ENCODE measurements at places on chromosomes 16 and 17.

- DNase-seq, result no peak
Measured at GRCh38 chr16:9476744-9477143, 385.3 kb downstream of the HAPSTR1 start.

GRCh38 chr16:4385066-4385788 is 13.6 kb downstream of the VASN start:
- DNase-seq, result no peak

DNA sequence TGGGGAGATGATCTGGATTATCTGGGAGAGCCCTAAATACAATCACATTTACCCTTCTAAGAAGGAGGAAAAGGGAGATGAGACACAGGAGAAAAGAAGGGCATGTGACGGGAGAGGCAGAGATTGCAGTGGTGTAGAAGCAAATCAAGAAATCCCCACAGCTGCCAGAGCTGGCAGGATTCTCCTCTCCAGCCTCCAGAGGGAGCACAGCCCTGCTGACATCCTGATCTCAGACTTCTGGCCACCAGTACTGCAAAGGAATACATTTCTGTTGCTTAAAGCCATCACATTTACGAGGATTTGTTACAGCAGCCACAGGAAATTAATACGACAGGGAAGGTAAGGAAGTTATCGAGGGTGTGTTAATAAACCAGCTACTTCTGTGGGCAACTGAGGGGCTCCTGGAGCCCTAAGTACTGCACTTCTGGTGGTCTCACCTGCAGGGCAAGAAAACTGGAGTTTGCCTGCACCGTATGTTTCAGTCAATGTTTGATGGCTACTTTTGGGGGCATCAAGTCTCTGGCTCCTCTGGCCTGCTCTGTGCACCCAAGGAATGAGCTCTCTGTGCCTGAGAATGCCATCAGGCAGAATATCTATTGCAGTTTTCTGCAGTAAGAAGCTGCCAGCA is 22.9 kb upstream of the CDH13 start:
- peak; percentile 49 for DNase-seq

- DNase-seq, result peak; percentile 25
Measured at GRCh38 chr17:74417178-74418045, 14.5 kb upstream of the GPRC5C start.

DNA sequence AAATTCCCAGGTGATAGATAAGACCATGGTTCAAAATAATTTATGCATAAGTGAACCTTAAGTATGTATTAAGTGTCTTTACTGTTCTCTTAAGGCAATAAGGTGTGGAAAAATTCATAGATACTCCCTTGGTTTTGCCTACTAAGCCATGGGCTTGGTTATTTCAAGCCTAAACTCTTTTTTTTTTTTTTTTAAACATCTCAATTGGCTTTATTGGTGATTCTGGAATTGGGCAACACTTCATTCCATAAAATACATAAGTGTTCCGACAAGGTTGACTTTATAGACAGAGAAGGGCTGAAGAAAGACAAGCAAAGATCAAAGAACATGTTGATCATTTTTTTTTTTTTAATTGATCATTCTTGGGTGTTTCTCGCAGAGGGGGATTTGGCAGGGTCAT is 73.5 kb downstream of the ESRP2 start:
- DNase-seq, result no peak

GRCh38 chr16:2852731-2853507 is 5.1 kb downstream of the PRSS22 start:
- DNase-seq, result no peak

DNA sequence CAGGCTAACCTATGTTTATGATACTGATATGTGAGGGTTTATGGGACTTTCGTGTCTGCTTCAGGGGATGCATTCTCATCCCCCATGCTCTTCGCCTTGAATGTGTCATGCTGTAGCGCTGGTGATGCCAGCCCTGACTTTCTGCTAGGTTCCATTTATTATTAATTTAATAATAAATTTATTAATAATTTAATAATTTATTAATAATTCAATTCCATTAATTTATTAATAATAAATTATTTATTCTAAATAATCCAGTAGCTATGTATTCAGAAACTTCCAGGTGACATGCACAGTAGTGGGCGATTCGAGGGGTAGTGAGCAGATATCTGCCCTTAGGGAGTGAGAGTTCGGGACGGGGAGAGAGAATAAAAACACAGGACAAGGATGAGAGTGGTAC is 49.8 kb downstream of the SHISA6 start:
- DNase-seq, result no peak

DNA sequence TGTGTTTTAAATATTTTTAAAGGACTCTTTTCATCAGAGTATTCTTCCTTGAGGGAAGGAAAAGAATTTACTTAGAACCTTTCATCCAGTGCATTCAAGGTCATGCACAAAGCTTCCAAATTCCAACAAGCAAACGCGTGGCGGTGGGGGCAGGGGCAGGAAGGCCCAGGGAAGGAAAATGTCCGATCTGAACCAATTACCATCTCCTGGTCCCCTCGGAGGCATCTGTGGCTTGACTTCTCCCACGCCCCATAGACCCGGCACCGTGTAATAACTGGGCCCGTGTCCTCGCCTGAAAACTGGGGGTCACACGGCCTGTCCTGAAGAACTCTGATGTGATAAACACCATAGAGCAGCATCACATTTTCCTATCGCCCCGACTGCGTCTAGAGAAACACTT is 18.3 kb downstream of the MEAK7 start:
- no peak for DNase-seq

GRCh38 chr17:65953316-65954147 is 238.4 kb downstream of the CEP112 start:
- DNase-seq, result no peak

DNA sequence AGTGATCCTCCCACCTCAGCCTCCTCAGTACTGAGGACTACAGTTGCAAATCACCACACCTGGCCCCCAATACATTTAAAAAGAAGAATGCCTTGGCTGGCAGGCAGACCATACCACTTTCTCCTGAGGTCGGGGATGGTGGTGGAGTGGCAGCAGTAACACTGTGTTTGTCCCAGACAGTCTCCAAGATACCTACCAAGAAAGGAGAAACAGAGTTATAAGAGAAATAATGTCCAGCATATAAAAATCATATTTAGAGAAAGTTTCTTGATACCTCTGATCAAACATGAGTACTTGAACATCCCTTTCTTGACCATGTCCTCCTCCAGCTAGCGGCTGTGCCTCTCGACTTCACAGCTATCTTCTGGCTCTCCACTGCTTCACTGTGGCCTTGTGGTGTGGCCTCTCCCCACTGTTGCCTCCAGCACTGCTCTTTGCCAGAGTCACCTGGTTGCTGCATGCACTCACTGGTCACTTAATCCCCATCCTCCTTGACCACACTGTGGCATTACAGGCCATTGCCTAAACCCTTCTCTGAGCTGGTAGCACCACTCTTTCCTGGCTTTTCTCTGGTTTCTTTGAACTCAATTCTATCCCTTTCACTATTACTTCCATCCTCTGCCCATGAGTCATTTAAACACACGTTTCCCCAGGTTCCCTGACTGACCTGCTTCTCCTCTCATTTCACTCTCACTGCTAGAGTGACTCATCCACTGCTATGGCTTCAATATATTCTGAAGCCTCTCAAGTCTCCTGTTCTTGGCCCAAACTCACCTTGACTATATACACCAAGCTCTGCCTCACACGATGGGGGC is 45.2 kb downstream of the XPO6 start:
- DNase-seq, result no peak

DNA sequence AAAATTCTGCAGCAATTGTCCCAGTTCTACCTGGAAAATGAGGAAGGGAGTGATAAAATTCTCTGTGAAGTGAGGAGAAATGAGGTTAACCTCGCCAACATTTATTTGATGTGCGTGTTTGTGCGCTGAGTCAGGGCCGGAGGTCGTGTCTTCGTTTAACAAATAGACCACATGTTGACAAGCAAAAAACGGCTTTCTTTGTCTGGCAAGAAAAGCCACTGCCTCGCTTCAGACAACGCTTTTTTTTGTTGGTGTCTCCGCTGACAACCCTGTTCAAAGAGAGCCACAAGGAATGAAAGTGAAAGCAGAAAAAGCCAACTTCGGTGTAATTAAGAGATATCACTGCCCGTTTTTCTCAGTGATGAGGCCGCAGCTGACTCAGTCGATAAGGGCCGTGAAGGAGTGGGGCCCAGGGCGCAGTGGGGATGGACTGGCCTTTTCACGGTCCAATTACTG is 510.6 kb downstream of the CDH13 start:
- no peak for DNase-seq

GRCh38 chr16:81755915-81756614 is 23.0 kb upstream of the PLCG2 start:
- peak; percentile 45 for DNase-seq

- no peak for DNase-seq
Measured at GRCh38 chr16:27319257-27319965, 5.6 kb downstream of the IL4R start.

- DNase-seq, result peak; percentile 65
Measured at GRCh38 chr17:28599311-28600184, 723 bp upstream of the SPAG5 start.

DNA sequence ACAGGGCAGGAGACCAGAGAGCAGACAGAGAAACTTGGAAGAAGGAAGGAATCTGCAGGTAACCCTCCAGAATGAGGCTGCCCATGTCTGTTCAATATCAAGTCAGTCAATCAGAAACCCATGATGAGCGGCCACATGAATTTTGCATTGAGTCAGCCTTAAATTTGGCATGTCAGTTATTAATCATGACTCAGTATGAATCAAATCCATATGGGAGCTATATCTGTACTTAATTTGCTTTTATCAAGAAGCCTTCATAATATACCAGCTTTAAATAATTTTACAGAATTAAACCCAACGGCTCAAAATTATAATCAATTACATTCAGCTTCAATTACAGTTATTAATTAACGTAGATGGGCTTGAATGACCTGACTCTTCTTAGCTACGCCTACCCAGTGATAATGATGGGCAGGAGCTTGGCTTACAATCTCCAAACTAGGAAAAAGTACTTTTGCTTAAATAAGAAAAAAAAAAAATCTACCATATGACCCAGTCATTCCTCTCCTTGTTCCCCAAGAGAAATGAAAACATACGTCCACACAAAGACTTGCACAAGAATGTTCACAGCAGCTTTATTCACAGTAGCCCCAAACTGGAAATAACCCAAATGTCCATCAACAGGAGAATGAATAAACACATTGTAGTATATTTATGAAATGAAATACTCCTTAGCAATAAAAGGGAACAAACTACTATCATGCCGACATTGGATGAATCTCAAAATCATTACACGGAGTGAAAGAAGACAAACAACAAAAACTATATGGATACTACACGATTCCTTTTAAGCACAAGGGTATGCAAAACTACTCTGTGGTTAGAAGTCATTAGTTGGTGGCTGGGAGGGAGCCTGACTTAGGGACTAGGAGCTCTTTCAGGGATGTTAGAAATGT is 48.6 kb downstream of the SLC39A11 start:
- no peak for DNase-seq

DNA sequence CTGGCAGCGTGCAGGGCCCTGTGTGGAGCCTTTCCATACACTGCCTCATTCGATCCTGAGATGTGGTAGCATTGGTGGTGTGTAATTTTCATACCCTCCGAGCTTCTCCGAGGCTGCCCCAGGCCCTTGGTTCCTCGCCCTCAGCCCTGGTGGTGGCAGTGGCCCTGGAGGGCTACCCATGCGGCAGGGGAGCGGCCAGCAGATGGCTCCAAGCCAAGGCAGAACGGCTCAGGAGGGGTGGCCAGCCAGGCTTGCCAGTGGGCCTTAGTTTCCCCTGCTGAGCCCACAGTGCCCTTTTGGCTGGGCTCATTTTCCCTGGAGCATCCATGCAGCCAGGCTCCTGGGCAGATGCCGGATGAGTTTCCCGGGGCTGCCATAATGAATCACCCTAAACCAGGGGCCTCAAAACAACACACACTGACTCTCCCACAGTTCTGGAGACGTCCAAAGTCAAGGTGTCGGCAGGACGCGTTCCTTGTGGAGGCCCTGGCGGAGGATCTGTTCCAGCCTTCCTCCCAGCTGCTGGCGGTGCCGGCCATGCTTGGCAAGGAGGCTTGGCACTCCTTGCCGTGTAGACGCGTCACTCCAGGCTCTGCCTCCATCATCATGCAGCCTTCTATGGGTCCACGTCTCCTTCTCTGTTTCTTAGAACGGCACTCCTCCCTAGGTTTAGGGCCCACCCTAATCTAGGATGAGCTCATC is 158.8 kb upstream of the GSE1 start:
- DNase-seq, result no peak

DNA sequence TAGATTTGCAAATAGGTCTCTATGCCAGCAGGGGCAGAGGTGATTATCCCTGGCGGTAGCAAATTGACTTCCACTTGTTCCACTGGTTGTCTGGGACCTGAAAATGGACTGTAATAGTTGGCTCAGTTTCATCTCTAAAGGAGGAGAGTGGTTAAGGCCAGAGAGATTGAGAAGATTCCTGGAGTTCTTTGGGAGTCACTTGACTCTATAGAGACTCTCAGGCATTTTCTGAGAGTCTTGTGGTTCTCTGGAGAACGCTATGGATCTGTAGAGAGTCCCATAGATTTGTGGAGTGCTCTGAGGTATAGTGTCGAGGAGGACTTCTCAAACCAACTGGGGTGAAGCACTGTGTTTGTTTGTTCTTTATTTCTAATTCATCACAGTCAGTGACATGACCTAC is 8.9 kb upstream of the PMP22 start:
- no peak for DNase-seq

DNA sequence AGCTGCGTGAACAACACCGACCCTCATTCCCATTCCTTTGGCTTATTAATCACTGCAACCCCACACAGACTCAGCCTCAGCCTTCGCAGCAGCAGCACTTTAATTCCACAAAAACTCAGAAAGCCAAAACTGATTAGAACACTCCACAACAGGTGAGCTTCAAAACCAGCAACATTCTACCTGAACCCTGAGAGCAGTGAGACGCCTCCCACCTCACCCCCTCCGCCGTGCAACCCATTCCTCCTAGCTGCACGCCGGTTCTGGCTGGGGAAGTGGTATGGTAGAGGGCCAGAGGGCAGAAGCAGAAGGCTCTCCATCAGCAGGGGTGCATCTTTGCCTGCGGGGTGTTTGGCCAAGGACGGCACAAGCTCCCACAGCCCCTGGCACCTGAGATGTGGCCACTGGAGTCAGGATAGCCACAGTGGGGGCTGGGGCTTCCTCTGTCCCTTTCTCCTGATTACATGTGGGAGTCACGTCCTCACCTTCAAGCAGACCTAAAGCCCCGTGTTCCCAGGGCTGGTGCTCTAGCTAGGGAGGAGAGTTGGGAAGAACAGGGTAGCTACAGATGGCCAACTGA is 1.6 kb downstream of the BORCS6 start:
- DNase-seq, result peak; percentile 42

GRCh38 chr17:49003557-49004511 is 6.6 kb downstream of the IGF2BP1 start:
- no peak for DNase-seq

- DNase-seq, result no peak
Measured at GRCh38 chr16:79821911-79822310, 221.4 kb upstream of the MAF start.
